Central memory CD8-positive, alpha-beta T cell (primary cell): ENCODE measurements at places on chromosomes 16 and 17.
A peak's percentile ranks its signal among the peaks of the same experiment; 100 is the strongest.

DNA sequence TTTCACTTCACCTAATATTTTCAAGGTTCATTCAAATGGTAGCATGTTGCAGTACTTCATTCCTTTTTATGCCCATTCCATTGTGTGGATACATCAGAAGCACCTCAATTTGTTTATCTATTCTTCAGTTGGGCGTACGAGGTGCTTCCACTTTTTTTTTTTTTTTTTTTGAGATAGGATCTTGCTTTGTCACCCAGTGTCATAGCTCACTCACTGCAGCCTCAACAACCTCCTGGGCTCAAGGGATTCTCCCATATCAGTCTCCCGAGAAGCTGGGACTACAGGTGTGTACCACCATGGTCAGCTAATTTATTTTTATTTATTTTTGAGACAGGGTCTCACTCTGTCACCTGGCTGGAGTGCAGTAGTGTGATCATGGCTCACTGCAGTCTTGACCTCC is 22.5 kb upstream of the SPNS3 start:
- H3K36me3 ChIP-seq = peaks cover 2% of the 10 kb centered on the region
- no peak for DNase-seq
- H3K27ac ChIP-seq = no peak overlapping the region
- H3K4me1 ChIP-seq = peaks cover 6% of the 10 kb centered on the region
- H3K4me3 ChIP-seq = no peak overlapping the region

DNA sequence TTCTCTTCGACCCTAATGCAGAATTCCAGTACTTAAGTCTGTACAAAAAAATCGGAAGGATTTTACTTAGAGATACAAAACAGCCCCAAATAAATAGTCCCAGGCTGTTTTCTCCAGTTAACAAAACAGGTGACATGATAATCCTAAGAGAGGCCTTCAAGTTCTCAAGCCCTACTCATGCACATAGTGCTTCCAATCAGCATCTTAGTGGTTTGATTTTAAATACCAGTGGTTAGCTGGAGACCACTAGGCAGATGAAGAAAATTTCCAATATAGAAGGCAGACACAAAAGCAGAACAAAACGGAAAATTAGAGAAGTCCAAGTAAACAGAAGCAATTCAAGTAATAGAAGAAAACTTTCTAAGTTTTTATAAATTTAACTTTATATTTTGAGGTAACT is 5.2 kb upstream of the OR4D2 start:
- H3K36me3 ChIP-seq = peaks cover 1% of the 10 kb centered on the region
- H3K4me3 ChIP-seq = no peak overlapping the region
- DNase-seq = no peak

DNA sequence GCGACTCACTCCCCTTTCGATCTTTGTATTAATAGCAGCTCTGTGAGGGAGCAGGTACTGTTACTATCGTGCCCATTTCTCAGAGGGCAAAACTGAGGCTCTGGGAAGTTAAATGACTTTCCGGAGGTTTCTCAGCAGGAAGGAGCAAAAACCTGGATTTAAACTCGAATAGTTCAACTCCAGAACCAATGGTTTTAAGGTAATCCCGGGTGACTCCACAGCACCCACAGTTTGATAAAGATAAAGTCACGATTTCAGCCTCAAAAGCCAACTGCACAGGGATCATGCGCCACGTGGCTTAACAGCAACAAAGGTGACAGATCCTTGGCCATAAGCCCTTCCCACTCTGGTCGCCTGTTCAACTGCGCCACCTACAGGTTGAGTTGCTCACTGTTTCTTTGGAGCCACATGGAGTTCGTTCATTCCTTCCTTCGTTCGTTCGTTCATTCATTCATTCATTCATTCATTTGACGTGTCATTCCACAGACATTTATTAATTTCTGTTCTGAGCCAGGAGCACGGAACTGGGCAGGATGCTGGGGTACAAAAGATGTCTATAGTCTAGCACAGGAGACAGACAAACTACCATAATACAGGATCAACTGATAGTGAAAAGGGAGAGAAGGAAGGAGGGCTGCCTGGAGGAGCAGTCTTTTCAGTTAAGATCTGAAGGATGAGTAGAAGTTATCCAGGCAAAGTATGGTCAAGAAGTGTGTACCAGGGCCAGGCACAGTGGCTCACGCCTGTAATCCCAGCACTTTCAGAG is 134.8 kb downstream of the HS3ST2 start:
- H3K4me1 ChIP-seq = peaks cover 5% of the 10 kb centered on the region
- DNase-seq = no peak
- no peak overlapping the region for H3K27ac ChIP-seq
- H3K27me3 ChIP-seq = peaks cover 66% of the 10 kb centered on the region

- H3K27ac ChIP-seq = no peak overlapping the region
- peaks cover 25% of the 10 kb centered on the region for H3K36me3 ChIP-seq
- H3K27me3 ChIP-seq = no peaks in the 10 kb centered on the region
- H3K4me1 ChIP-seq = peaks cover 26% of the 10 kb centered on the region
- H3K4me3 ChIP-seq = peak overlapping the region; percentile 73
These were observed 1.1 kb upstream of the STUB1 start for GRCh38 chr16:678858-679813.

GRCh38 chr17:9009737-9010136 is 11.6 kb upstream of the NTN1 start:
- no peak overlapping the region for H3K27ac ChIP-seq
- H3K4me3 ChIP-seq = no peak overlapping the region
- peaks cover 92% of the 10 kb centered on the region for H3K27me3 ChIP-seq
- H3K4me1 ChIP-seq = no peaks in the 10 kb centered on the region
- no peak for DNase-seq
- H3K36me3 ChIP-seq = peaks cover 1% of the 10 kb centered on the region

DNA sequence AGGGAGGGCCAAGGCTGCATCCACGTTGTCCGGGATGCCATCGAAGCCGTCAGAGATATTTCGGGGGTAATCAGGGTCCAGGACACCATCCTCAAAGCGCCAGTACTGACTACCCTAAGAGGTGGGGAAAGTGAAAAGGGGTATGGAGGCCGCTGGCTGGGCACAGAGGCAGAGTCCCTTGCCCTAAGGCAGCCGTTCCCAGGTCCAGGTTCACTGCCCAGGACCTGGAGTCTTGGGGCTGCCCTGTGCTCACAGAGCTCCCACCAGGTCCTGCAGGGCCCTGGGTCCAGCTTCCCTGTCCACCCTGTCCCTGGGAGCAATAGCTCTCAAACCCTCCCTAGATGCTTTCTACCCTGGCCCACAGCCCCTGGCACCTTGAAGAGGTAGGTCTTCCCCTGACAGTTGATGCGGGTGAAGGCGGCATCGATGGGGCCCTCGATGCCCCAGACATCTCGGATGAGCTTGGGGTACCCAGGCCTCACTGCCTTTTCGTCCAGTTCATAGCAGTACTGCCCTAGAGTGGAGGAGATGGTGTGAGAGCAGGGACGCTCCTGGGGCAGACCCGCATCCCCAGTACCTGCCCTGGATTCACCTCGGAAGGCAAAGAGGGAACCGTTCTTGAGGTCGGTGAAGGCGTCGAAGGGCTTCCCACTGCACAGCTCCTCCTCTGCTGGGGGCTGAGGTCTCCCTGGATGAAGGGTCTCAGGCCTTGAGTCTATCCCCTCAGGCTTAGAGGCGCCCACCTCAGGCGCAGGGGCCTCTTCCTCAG is 1.0 kb downstream of the VTN start:
- DNase-seq = no peak
- H3K36me3 ChIP-seq = peaks cover 7% of the 10 kb centered on the region
- peaks cover 22% of the 10 kb centered on the region for H3K4me1 ChIP-seq
- no peak overlapping the region for H3K27ac ChIP-seq
- H3K4me3 ChIP-seq = no peak overlapping the region
- no peaks in the 10 kb centered on the region for H3K27me3 ChIP-seq

DNA sequence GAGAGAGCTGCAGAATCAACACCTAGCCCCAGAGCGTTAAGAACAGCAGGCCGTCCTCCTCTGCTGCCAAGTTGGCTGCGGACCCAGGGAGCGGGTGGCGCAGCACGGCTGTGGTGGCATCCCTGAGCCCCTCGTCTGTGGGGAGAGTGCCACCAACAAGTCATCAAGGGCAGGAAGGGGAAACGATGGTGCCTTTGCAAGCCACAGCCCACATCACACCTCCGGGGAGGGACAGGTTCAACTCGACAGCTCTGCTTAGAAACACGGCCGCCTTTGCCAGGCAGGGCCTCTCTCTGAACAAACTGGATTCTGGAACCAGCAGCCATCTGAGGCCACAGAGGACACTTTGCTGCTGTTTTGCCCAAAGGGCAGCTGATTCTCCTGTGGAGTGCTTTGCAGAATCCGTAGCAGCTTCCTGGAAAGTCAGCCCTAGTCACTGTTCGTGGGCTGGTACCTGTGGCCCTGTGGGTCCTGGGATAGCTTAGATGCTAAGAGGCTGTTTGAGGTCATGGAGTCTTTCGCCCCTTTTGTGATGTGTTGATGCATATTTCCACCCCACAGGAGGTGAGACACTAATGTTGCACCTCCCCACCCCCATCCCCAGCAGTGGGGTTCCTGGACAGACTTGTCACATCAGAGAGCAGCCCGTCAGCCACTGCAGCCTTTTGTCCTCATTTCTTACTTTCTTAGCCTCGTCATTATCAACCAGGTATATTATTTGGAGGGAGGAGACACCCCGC is 270.6 kb downstream of the CPPED1 start:
- H3K4me1 ChIP-seq = peaks cover 49% of the 10 kb centered on the region
- peak overlapping the region; percentile 41 for H3K27ac ChIP-seq
- no peaks in the 10 kb centered on the region for H3K27me3 ChIP-seq

DNA sequence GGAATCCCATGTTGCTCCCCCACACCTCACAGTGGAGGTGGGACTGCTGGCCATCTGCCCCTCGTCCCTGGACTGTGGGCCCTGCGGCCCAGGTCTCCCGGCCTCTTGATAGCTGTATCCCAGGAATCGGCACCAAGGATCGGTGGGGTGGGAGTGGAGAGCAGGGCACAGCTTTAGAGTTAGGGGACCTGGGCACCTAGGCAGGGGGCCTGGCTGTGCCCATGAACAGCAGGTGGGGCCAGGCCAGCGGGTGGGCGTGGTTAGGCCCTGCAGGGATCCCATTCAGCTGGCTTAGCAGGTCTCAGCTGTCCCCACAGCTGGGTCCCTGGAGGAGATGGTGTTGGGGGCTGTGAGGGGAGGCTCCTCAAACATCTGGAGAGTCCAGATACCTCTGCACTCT is 49.2 kb downstream of the SREBF1 start:
- peaks cover 31% of the 10 kb centered on the region for H3K4me1 ChIP-seq
- DNase-seq = no peak
- H3K27me3 ChIP-seq = no peaks in the 10 kb centered on the region
- H3K36me3 ChIP-seq = peaks cover 2% of the 10 kb centered on the region

DNA sequence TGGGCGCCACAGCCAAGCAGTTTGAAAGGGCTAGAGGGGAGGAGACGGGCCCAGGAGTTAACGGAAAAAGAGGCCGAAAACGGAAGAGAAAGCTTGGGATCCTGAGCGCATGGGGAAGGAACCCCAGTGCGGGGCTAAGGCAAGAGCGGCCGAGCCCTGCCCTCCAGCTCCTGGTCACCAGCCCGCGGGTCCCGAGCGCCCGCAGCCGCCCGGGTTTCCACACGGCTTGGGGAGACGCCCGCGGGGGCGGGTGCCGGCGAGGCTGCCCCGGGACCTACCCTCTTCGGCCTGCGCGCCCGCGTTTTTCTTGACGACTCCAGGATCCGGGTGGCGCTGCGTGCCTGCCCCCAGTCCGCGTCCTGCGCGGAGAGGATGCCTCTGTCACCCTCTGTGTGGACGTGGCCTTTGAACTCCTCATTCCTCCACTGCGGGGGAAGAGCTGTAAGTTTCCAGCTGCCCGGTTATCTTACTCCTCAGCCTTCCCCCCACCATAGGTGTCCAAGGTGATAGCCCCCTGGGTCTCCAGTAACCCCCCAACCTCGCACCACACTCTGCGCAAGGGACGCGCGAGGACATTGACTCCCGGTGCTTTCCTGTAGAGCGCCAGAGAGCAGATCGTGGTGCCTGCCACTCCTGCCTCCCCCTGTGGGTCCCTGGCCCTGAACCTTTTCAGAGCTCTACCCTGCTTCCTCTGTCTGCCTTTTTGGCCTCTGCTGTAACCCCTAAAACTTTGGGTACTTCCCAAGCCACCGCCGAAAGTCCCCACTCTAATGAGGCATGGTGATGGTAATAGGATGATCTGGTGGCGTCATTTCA is 1.7 kb upstream of the CDH11 start:
- no peak overlapping the region for H3K27ac ChIP-seq
- no peak overlapping the region for H3K4me3 ChIP-seq
- no peak for DNase-seq
- peaks cover 19% of the 10 kb centered on the region for H3K27me3 ChIP-seq
- H3K36me3 ChIP-seq = peaks cover 4% of the 10 kb centered on the region

GRCh38 chr16:80517846-80518245 is 22.9 kb upstream of the DYNLRB2 start:
- no peak overlapping the region for H3K27ac ChIP-seq
- H3K4me3 ChIP-seq = no peak overlapping the region
- H3K36me3 ChIP-seq = no peaks in the 10 kb centered on the region
- peaks cover 12% of the 10 kb centered on the region for H3K27me3 ChIP-seq

GRCh38 chr17:57256708-57257112 is 387 bp downstream of the MSI2 start:
- peaks cover 23% of the 10 kb centered on the region for H3K36me3 ChIP-seq
- H3K4me3 ChIP-seq = peak overlapping the region; percentile 98
- peak overlapping the region; percentile 92 for H3K27ac ChIP-seq
- DNase-seq = no peak
- H3K4me1 ChIP-seq = peaks cover 45% of the 10 kb centered on the region
- H3K27me3 ChIP-seq = no peaks in the 10 kb centered on the region

GRCh38 chr17:37088913-37089312 is 140.2 kb downstream of the AATF start:
- H3K4me1 ChIP-seq = peaks cover 38% of the 10 kb centered on the region
- H3K27me3 ChIP-seq = no peaks in the 10 kb centered on the region
- peak overlapping the region; percentile 99 for H3K27ac ChIP-seq
- peaks cover 6% of the 10 kb centered on the region for H3K36me3 ChIP-seq
- H3K4me3 ChIP-seq = peak overlapping the region; percentile 72

- peak overlapping the region; percentile 90 for H3K27ac ChIP-seq
- DNase-seq = no peak
- no peaks in the 10 kb centered on the region for H3K27me3 ChIP-seq
- peaks cover 42% of the 10 kb centered on the region for H3K36me3 ChIP-seq
- H3K4me1 ChIP-seq = peaks cover 49% of the 10 kb centered on the region
These were observed 4.3 kb downstream of the EVI2B start for GRCh38 chr17:31309556-31309955.

- no peak within 1 kb of the TSS for H3K27ac ChIP-seq
- H3K4me3 ChIP-seq = peak within 1 kb of the TSS; percentile 60
- H3K27me3 ChIP-seq = peaks cover 10% of the 10 kb centered on the region
- peaks cover 29% of the 10 kb centered on the region for H3K4me1 ChIP-seq
These were observed at the start of gene METRNL for GRCh38 chr17:83079352-83079747. Gene METRNL, plus strand, starts transcription at chr17:83079609. Its CDS starts 207 bp downstream, at chr17:83079816.

GRCh38 chr17:82655523-82655922 is 7.3 kb upstream of the WDR45B start:
- no peak overlapping the region for H3K27ac ChIP-seq
- H3K27me3 ChIP-seq = no peaks in the 10 kb centered on the region
- DNase-seq = no peak
- no peaks in the 10 kb centered on the region for H3K4me1 ChIP-seq
- no peaks in the 10 kb centered on the region for H3K36me3 ChIP-seq

DNA sequence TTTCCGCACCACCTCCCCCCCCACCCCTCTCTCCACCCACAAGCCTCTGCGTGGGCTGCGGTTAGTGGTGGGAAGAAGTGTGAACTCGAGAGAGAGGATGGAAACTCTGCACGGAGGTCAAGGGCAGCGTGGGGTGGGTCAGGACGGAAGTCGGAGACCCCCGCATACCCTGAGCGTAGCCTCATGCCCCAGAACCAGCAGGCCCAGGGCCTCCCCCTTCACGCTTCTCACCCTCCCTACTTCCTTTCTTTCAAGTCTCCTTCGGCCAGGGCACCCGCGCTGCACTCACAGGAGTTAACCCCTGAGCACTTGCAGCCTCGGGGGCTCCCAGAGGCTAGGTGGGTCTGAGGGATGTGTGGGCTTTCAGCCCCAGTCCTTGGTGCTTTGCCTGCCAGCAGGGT is 9.2 kb downstream of the TBKBP1 start:
- peak overlapping the region; percentile 67 for H3K4me3 ChIP-seq
- H3K36me3 ChIP-seq = peaks cover 39% of the 10 kb centered on the region
- H3K4me1 ChIP-seq = peaks cover 88% of the 10 kb centered on the region
- peak; percentile 35 for DNase-seq
- H3K27ac ChIP-seq = peak overlapping the region; percentile 95
- H3K27me3 ChIP-seq = no peaks in the 10 kb centered on the region
